ENCODE measurements at places on chromosomes 5 and 9.

GRCh38 chr9:134594078-134594941 is 47.3 kb upstream of the COL5A1 start:
- DNase-seq = no peak

- DNase-seq = no peak
Measured at GRCh38 chr9:70554881-70555280, 140.4 kb upstream of the KLF9 start.

GRCh38 chr9:127349483-127350113 is 47.4 kb upstream of the SLC2A8 start:
- no peak for DNase-seq

DNA sequence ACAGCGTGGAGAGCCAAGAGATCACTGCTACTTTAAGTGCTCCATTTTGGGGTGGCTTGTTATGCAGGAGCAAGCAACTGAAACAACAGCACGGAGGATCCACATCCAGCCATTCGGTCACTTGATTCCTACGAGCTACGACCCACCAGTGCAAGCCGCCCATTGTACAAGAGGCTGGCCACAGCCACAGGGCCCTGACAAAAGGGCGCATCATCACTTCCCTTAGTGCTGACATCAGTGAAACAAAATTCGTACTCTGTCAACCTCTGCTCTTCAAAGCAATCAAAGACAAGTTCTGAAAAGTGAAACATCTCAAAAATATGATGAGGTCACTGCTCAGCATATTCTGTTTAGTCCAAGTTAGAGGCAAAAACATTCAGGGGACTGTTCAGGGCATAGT is 168.4 kb downstream of the GADD45G start:
- DNase-seq = no peak

GRCh38 chr9:35826071-35826701 is 2.3 kb downstream of the FAM221B start:
- peak; percentile 65 for DNase-seq

DNA sequence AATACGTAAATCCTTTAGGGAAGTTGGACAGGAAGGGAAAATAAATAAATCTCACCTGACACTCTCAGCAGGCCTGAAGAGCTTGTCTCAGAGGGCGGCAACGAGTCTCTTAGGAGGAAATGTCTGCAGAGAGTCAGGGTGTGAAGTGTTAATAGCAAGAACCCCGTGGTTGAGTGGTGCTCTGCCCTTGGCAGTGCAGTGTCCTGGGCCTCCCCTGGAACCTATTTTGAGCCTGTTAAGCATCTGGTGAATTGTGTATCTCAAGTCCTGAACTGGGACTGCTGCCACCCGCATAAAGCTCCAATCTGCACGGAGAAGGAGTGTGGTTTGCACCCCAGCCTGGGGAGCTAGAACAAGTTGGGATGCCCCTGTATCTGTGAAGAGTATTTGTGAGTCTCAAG is 211.8 kb downstream of the GOLPH3 start:
- DNase-seq = no peak

- DNase-seq = peak; percentile 14
Measured at GRCh38 chr9:24614070-24614469, 68.4 kb upstream of the IZUMO3 start.

All from fibroblast of upper back skin (primary cell).